Activated CD4-positive, alpha-beta memory T cell treated with anti-CD3 and anti-CD28 coated beads, Interleukin-2, amount 10 ng/mL, durations not matched to agents 7 days and 5 days (primary cell): ENCODE measurements at places on chromosomes 5 and 9.

DNA sequence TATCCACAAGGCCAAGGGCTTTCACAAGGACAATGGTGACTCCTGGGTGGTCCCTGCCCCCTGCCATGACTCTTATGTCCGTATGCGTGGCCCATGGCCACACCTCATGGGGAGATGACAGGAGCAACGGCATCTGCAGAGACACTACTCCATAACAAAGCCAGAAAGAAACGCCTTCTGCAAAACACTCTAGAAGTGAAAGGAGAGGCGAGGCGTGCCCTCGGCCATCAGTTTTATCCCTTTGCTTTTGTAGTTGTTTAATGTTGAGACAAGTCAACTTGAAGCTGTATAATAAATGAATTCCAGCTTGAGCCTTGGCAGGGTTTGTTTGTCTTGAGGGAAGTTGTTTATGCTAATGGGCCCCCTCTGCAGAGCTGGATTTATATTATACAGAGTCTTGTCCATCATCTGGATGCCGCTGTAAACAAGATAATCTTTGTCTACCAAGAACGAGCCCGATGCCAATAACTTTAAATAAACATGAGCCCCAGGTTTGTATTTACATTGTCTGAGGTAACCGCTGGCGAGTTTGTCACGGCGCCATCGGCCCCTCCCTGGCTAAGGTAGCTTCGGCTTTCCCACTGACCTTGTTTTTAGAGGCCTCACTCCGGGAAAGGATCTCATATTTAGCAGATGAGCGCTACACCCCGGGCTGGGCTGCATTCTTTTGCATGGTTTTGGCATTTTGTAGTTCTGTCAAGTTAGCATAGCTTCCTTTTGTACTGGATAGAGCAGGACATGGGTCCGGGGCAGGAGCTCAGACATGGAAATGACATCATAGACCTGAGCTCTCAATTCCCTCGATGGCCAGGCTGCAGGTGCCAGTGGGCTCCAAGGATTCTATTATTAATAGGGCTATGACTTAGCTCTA, 165.3 kb downstream of the ERCC6L2 start:
- DNase-seq: no peak

- no peak for DNase-seq
These were observed 26.8 kb upstream of the IQGAP2 start for GRCh38 chr5:76376148-76376865.

GRCh38 chr9:73919712-73920111, 577.4 kb upstream of the RORB start:
- no peak for DNase-seq

DNA sequence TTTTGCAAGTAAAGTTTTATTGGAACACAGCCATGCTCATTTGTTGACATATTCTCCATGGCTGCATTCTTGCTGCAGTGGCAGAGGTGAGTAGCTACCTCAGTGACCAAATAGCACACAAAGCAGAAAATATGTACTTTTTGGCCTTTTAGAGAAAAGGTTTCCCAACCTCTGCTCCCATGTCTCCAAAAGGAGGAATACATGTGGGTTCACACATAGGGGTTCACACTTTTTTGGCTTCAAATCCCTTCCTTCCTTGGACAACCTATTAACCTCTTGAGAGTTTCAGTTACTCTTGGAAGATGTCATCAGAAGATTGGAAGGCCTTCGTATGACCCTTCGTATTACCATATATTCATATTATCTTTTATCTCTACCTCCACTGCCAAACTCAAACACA, 285.1 kb upstream of the TUT7 start:
- no peak for DNase-seq

DNA sequence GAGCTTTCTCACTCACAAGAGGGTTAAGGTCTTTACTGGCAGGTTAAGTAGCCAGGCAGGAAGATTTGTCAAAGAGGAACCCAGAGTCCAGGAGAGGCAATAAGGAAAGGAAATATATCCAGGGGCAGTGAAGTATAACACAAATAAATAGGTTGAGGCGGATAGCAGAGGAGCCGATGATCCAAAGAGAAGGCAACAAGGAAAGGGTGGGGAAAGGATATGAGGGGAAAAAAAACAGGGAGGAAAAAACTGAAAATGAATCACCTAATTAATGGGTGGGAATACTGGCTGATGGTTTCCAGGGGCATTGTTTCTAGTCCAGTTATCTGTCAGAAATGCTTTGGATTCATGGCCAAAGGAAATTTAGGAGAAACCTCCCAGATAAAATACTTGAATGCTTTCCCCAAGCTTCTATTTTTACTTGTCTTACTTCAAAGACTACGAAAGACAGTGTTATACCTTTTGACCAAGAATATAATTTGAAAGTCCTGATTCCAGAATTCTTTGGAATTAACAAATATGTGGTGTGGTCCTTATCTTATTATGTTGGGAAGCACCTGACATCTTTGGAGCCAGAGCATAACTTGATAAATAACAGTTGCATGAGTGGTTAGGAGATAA, 146.5 kb downstream of the AOPEP start:
- no peak for DNase-seq

DNA sequence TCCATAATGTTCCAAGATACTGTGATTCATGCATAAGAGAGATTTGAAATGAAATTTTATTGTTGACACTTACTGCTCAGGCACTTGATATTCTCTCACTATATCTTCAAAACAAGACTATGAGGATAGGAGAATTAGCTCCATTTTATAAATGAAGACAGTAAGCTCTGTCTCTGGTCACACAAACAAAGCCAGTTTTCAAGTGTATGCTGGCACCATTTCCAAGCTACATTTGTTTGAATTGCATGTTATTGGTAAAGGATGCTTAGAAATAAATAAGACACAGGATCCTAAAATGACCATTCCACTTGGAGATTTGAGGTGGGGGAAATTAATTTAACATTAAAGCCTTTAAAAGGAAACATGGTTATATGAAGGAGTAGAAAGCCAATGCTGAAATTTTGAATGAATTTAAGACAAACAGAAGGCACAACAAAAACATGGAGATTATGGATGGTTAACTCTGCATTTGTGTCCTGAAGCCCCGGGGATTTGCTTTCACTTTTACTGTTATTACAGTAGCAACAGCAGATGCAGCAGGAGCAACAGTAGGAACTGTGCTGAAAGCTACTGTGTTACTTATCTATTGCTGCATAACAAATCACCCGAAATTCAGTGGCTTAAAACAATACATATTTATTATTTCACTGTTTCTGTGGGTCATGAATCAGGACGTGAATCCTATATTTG, 79.7 kb upstream of the ASTN2 start:
- no peak for DNase-seq
